ENCODE measurements at places on chromosomes 5 and 9.

GRCh38 chr9:26502311-26502710 lies 390.3 kb downstream of the CAAP1 start:
- no peak for DNase-seq

GRCh38 chr9:99569840-99570239 lies 251.8 kb upstream of the NR4A3 start:
- no peak for DNase-seq

DNA sequence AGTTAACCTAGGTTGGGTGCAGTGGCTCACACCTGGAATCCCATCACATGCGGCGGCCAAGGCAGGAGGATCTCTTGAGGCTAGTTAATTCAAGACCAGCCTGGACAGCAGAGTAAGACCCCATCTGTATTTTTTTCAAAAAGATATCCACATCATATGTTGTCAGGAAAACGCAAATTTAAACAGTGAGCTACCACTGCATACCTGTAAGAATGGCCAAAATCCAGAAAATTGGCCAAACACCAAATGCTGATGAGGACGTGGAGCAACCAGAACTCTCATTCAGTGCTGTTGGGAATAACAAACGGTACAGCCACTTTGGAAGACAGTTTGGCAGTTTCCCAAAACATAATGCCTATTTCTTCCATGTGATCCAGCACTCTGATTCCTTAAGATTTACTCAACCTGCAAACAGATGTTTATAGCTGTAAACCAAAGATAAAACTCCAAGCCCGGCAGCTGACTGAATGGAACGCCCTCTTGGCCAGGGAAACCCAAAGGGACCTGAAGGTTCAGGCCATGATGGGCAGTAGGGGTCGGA lies 12.4 kb downstream of the CEL start:
- DNase-seq, result no peak

GRCh38 chr9:110278080-110278707 lies 21.9 kb upstream of the TXN start:
- no peak for DNase-seq

Measured in T-helper 9 cell (primary cell).